Kidney (tissue), 22 donors: ENCODE measurements at places on chromosomes 2 and 18. TPM values are rescaled to one million over a fixed set of nuclear protein-coding genes. Genes with fewer than 3 reads are reported as not detected.

DNA sequence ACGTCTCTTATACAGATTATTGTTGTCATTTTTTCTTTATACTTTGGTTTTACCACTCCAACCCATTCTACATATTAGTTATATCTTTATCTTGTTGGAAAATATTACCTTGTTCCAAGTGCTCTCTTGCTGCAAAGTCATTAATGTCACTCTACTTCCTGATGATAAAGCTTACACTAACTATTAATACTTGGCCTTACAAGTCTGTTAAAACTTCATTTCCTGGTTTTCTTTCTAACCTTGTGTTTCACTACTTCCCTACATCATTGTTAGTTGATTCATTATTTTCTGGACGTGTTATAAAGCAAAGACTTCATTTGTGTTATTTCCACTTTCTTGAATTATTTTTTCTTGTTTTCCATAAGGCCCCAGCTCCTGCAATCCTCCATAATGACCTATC lies 382.6 kb upstream of the CDH20 start:
- DNase-seq: no peak

ST6GAL2 gene
- polyA plus RNA-seq: 0.22 TPM

DNA sequence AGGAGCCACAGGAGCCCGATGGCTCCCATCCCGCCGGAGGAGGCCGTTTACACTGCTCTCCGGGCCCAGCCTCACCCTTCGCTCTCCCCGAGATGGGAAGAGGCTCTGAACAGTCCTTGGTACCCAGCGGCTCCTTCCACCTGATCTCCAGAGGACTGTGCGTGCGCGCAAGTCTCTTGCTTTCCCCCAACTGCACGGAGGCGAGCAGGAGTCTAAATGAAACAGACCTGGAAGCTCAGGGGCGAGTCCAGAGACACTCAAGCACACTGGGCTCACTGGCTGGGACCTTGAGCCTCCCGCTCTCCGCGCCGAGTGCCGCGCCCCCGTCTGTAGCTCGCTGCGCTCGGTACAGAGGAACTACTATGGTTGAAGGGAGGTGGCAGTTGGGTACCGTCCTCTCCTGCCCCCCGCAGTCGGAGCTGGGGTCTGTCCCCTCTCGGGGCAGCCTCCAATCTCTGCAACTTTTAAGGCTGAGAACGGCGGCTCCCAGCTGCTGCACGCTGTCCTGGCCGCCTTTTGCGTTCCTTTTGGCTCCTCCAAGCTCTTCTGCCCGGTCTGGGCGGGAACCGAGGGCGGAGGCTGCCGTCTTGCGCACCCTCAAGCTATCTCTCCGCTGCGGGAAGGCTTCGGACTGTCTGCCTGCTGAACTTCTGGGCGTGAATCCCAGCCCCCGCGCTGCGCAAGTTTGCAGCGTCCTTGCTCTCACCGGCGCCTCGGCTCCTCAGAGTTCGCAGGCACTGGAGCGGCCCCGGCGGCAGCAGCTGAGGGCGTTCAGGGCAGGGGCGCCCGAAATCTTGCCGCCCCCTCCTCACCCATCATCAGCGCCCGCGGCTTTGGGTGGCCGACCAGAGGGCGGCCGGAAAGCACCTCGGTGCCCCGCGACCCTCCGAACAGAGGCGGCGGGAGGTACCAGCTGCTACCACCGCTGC lies 491 bp downstream of the ALK start:
- DNase-seq: peak; percentile 21

THSD7B gene
- 0.34 TPM for polyA plus RNA-seq

DNA sequence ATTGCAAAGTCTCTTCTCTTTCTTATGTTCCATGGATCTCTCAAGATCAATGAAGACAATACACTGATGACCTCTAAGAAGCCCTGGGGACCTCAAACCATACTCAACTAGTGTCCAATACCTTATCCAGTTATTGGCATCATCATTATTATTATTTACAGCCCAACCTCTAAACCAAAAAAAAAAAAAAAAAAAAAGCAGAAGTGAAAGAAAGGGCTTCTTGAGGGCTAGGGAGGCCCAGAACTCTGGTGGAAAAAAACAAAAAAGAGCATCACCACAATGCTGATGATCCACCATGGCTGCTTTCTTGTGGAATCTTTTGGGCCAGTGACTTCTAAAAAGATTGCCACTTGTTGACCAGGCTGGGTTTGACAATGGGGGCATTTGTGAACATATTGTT lies 324.9 kb downstream of the LPIN1 start:
- no peak for DNase-seq

- DNase-seq: no peak
Observed at GRCh38 chr2:75035444-75036353, 77.3 kb downstream of the POLE4 start.

- DNase-seq: no peak
Observed at GRCh38 chr2:142495141-142495540, 364.3 kb upstream of the LRP1B start.
